ENCODE measurements at places on chromosomes 11 and 22.

DNA sequence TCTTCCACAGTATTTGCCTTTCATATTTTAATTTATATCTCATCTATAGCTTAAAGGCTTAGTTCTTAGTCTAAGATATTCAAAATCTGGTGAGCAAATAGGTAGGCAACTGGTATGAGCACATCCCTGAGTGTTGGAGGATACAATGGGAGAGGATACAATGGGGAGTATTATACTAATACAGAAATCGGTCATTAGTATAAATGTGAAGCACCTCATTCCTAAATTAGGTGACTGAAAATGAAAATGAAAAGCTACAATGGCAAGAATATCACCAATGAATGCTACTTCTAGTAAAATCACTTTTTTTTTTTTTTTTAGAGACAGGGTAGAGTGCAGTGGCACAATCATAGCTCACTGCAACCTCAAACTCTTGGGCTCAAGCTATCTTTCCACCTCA, 21.0 kb downstream of the ENTHD1 start:
- DNase-seq, result no peak

DNA sequence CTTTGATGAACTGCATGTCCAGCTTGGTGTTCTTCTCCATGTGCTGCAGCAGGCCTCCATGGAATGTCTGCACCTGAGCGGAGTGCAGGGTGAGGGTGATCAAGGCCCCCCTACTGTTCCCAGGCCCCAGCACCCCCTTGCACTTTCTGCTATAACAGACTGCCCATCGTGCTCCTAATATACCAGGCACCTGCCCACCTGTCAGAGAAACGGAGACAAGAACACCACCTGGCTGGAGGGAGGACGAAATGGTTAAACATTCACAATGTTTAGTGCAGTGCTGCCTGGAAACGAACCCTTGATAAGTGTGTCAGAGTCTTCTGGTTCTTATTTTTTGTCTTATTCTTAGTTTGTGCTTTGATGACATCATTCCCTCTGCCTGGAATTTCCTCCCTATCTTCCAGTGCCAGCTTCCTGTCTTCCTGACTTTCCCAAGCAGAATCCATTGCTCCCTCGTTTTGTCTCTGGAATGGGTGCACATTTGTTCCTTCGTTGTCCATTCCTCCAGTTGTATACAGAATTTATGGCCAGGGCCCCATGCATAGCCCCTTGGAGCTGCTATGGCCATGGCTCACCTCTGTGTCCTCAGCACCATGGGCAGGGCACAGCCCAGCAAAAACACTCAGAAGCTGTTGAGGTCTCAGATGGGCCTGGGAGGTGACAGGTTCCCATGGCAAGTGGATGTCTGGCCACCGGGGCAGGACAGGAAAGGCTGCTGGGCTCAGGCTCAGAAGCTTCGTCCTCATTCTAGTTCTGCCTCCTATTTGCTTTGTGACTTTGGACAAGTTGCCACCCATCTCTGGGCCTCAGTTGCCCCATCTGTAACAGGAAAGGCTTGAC, 11.9 kb downstream of the BAIAP2L2 start:
- no peak for DNase-seq

GRCh38 chr11:1354125-1354938, 35.4 kb upstream of the BRSK2 start:
- DNase-seq, result no peak

DNA sequence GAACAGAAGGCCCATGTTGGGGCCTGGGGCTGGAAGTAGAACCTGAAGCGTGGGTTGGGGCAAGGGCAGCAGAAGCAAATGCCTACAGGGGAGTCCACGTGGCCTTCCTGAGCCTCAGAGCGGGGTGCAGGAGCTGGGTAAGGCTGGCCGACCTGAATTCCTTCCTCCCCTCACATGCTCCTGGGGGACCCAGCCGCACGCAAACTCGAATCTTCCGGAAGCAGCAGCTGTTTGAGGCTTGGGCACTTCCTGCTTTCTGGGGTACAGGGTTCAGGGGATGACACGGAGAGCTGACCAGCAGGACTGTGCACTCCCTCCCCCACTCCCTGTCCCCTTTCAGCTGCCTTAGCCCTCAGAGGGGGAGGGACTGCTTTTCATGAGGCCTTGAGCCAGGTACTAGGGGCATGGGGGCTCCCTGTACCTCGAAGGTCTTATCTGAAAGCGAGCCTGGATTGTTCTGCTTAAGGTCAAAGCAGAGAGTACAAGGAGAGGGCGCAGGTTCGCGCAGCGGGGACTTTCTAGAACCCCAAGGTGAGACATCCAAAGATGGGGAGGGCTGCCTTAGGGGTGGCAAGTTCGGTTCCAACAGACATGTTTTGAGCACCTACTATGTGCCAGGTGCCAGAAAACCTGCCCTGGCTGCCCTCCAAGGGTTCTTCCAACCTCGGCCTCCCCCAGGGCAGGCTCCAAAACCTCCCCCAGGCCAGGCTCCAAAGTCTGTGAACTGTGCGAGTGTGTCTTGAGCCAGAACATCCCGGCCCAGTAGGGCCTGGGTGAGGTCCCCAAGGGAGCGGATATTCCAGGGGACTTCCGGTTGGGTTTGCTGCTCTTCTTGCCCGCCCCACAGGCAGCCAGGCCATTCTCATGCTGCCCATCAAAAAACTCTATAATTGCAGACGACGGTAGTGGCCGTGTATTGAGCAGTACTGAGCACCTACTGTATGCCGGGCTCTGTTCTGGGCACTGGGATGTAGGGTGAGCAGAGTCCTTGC, 1.7 kb downstream of the NCF4 start:
- DNase-seq, result no peak

- peak; percentile 74 for DNase-seq
These were observed 67.5 kb downstream of the PACSIN2 start for GRCh38 chr22:42947211-42947990.

DNA sequence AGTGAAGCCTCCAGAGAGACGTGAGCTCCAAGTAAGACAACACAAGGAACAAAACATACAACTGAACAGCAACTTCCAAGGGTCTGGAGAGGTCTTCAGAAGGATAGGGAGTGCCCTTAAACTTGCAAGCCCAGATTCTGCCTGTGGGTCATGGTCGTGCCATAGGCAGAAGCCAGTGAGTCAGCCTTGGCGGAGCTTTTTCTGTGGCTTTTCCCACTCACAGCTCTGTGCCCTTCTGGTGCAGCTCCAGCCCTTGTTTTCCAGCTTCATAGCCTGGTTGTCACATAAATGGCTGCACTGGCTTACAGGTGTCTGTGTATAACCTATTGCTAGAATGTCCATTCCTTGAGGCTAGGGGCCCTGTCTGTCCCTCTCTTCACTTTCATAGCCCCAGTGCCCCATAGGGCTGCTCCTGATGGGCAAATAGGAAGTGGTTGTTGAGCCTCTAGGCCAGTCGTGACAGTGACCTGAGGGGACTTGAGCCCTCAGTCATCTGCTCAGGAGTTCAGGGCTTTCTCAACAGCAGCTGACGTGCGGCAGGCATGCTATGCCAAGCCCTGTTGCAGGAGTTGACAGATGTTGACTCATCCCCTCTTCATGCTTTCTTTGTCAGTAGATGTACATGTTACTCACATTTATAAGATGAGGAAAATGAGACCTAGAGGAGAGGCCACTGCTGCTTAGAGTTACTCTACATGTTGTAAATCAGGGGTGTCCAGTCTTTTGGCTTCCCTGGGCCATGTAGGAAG, 7.4 kb downstream of the MED15 start:
- no peak for DNase-seq

GRCh38 chr11:122797651-122798050, 40.6 kb upstream of the CRTAM start:
- no peak for DNase-seq

DNA sequence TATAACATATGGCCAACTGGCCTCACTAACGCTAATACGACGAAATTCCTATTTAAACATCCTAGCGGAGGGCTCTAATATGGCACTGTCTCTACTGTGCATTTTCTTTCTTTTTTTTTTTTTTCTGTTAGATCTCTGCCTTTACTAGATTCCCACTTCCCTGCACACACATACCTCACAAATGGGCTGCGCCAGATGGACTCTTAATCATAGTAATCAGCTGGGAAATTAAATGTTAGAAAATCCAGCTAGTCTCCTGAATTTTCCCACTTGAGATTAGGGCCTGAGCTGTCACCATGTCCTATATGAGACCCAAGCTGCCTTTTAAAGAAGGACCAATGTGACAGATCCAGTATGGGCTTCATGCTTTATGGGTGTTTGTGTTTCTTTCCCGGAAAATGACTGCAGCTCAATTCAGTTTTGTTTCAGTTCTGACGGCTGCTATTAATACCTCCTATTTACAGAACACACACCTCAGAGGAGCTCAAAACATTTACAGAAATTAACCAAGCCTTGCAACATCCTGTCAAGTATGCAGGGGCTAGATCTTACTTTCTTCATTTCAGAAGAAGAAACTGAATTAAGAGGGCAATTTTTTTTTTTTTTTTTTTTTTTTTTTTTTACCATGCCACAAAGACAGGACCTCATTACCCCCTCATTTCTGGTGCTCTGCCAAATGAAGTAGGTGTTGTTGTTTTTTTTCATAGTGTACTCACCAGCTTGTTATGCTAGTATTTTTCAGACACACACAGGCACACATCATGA, 49.8 kb upstream of the BLID start:
- DNase-seq, result no peak

- no peak for DNase-seq
These were observed 22.8 kb downstream of the DHCR7 start for GRCh38 chr11:71425409-71425808.

- peak; percentile 38 for DNase-seq
These were observed 1.1 kb downstream of the CSTF3 start for GRCh38 chr11:33160136-33160535.

- DNase-seq, result no peak
These were observed 2.3 kb upstream of the TYMP start for GRCh38 chr22:50531962-50532674.

DNA sequence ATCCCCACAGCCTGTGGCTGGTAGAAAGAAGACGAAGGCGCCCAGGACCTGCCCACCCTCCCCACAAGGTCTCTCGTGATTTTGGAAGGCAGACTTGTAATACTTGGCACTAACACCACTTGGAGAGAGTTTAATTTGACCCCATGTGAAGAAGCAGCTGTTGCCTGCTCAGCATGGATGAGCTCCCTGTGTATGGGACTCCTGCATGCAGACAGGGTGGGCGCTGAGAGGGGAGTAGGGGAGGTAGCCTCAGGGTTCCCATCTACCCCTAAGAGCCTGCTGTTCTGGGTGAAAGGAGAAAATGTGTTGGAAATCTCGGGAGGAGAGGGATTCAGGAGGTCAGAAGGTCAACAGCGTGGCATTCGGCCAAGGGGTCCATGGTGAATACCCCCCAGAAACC, 625.9 kb downstream of the TBC1D22A start:
- DNase-seq, result no peak

DNA sequence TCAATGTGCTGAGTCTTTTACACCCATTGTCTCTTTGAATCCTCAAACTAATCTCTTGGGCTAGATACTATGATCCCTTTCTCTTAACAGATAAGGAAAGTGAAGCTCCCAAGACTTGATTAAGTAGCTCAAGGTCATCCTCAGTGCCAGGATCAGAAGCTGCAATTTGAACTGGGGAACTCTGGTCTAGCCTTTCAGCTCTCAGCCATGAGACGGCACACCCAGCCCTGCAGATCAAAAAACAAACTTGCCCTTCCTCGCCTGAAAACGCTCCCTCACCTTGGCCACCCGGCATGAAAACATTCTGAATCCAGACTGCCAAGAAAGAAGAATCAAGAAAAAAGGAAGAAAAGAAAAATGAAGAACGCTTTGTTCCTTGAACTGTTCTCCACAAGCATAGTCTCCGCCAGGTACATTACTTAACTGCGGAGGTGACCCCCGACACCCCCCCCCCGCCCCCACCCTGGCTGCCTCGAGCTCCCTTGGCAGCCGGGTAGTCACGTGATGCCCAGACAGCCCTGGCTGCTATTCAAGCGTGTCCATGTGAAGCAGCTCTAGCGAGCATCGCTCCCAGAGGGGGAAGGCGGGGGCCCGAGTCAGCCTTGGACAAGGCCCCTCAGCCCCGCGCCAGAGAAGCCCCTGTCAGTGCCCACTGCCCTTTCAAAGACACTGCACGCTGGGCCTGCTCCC, 451.2 kb downstream of the MIAT start:
- DNase-seq, result no peak

- DNase-seq, result no peak
These were observed 522 bp downstream of the TOB2 start for GRCh38 chr22:41446057-41446501.

GRCh38 chr22:30591191-30591587, 521 bp downstream of the PES1 start:
- DNase-seq, result no peak
